Activated CD4-positive, alpha-beta memory T cell treated with anti-CD3 and anti-CD28 coated beads, Interleukin-2, amount 10 ng/mL, durations not matched to agents 7 days and 5 days (primary cell): ENCODE measurements at places on chromosomes 7 and 10. TPM values are rescaled to one million over a fixed set of nuclear protein-coding genes. Genes with fewer than 3 reads are reported as not detected.

Gene FKBP6
- total RNA-seq = not detected

Gene LRRC61
- 23.1 TPM for total RNA-seq

Gene SPAM1
- total RNA-seq = not detected

Gene IL6
- 0.40 TPM for total RNA-seq

Gene DNAJC9
- total RNA-seq = 49.6 TPM

DNA sequence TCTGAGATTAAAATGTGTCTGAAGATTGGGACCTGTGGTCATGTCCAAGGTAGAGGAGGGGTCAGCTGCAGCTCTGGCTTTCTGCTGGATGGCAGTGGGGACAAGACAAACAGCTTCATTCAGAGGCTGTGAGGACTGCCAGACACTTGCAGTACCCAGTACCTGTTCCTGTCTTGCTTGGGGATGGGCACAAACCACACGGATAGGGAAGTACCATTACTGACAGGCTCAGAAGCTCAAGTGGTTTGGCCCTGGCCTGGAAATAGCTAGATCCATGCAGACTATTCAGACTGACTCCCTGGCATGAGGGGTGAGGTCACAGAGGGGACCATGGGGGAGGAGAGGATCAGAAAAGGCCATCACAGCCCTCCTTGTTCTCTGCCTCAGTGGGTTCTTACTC, 56.0 kb upstream of the COMTD1 start:
- H3K4me3 ChIP-seq = no peak overlapping the region
- peaks cover 36% of the 10 kb centered on the region for H3K27me3 ChIP-seq
- no peak for DNase-seq
- no peak overlapping the region for H3K27ac ChIP-seq

- no peak overlapping the region for H3K4me3 ChIP-seq
- no peak for DNase-seq
- no peaks in the 10 kb centered on the region for H3K27me3 ChIP-seq
- H3K27ac ChIP-seq = no peak overlapping the region
- no peaks in the 10 kb centered on the region for H3K36me3 ChIP-seq
Measured at GRCh38 chr7:36512616-36513015, 123.0 kb downstream of the ANLN start.

DNA sequence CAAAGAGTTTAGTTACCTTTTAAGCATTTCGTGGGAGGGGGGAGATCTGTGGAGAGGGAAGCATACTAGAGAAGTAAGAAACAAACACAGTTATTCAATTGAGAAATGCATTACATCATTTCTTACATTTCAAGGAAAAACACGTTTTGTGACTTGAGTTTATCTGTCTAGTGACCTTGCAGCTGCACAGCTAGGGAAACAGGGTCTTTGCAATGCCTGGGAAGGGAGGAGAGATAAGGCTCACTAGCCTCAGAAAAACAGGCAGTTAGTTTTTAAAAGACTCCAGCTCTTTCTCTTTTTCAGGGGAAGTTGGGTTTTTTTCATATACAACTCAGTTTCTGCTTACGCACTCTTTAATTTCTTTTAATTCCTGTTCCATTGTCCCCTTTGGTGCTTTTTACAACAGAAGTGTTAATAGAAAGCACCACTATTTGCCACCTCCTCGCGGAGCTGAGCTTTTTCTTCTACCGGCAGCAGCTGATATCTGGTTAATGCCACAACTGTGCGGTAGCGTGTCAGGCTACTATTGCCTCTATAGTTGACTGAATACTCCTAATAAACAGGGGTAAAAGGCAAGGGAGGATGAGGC, 5.6 kb downstream of the CYP3A43 start:
- no peaks in the 10 kb centered on the region for H3K36me3 ChIP-seq
- H3K4me1 ChIP-seq = no peaks in the 10 kb centered on the region
- H3K4me3 ChIP-seq = no peak overlapping the region

Gene ATOH7
- not detected for total RNA-seq

DNA sequence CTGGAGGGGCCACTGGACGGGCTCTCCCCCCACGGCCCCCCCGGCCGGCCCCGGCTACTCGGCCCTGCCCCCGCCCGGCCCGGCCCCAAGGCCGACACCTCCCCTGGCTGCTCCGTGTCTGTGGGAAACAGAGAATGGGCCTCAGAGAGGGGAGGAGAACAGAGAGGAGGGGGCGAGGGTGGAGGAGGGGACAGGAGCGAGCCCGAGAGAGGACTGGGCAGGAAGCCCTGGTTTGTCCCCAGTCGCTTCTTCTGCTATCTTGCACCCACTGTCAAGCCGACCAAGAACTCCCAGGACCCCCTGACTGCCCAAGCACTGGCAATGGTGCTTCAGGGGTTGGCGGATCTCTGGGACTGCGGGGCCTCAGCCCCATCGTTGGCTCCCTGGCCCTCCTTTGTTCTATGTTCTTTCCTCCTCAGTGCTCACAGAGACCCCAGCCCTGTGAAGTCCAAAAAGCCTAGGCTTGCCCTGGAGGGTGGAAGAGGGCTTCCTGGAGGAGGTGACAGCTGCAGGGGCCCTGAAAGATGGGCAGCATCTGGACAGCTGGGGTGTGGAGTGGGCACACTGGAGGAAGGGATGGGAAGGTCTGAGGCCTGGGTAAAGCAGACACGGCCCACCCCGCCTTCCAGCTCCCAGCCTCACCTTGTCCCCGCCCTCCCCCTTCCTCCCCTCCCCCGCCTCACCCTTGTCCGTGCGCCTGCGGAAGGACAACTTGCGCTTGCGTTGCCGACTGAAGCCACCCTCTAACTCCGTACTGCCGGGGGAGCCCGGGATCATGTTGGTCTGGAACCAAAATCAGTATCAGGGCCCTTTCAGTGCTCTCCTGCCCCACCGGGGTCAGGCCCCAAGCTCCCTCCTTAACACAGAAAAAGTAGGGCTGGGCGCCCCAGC, 30.1 kb downstream of the KCNH2 start:
- no peak overlapping the region for H3K4me3 ChIP-seq
- H3K36me3 ChIP-seq = no peaks in the 10 kb centered on the region
- no peak for DNase-seq
- peaks cover under 1% of the 10 kb centered on the region for H3K4me1 ChIP-seq
- H3K27me3 ChIP-seq = peaks cover 5% of the 10 kb centered on the region

GRCh38 chr7:79555571-79555970, 102.1 kb upstream of the MAGI2 start:
- no peaks in the 10 kb centered on the region for H3K36me3 ChIP-seq
- no peak overlapping the region for H3K4me3 ChIP-seq
- DNase-seq = no peak
- no peaks in the 10 kb centered on the region for H3K4me1 ChIP-seq

- H3K4me3 ChIP-seq = no peak within 1 kb of the TSS
- H3K27me3 ChIP-seq = peaks cover 28% of the 10 kb centered on the region
Measured at GRCh38 chr10:127196282-127197153, at the start of gene INSYN2A. INSYN2A (minus strand) TSS chr10:127196591; CDS start chr10:127176395, 20,196 bp downstream.

Gene EGFR
- total RNA-seq = not detected
